ENCODE measurements at places on chromosomes 1 and 21.
A peak's percentile ranks its signal among the peaks of the same experiment; 100 is the strongest.

DNA sequence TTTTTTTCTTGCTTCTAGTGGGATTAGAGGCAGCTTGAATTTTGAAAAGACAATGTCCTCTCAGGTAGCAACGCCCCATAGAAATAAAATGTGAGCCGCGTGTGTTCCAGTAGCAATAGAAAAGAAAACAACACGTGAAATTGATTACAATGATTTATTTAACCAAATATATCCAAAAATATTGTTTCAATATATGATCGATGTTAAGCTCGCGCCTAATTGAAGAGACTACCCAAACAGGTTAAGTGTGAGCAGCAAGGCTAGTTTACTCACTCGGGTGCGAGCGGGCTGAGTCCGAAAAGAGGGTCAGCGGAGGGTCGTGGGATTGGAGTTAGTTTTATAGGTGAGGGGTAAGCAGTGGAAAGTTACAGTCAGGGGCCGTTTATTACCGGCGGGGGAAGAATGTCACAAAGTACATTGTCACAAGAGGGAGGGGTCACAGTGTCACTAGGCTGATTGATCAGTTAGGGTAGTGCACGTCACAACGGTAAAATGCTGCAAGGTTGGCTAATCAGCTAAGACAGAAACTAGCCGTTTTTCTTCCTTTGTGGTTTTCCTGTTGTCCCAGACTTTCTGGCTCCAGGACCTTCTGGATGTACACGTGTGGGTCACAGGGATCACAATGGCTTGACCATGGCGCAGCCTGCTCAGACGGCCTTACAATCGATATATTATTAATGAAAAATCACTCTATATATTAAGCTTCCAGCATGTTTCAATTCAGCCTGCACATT is 697 bp upstream of the ZNF670 start:
- no peak for DNase-seq

- no peak for DNase-seq
These were observed 25.8 kb downstream of the UAP1 start for GRCh38 chr1:162587347-162587746.

DNA sequence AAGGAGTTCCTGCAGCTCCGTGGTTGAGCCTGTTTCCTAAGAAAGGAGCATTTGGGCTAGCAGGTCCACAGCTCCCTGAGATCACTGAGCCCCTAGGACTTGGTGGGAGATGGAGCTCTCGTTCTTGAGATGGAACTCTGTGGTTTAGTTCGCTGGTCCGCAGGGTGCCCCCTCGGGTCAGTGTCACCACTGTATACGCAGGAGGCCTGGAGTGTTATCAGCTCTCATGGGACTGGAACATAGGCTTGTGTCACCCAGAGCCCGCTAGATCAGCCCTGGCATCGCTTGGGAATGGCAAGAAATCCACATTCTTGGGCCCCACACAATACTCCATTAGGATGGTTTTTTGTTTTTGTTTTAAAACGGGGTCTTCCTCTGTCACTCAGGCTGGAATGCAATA is 3.6 kb downstream of the SNAP47 start:
- DNase-seq: no peak

GRCh38 chr21:41871293-41872030 is 7.7 kb downstream of the PRDM15 start:
- DNase-seq: no peak

DNA sequence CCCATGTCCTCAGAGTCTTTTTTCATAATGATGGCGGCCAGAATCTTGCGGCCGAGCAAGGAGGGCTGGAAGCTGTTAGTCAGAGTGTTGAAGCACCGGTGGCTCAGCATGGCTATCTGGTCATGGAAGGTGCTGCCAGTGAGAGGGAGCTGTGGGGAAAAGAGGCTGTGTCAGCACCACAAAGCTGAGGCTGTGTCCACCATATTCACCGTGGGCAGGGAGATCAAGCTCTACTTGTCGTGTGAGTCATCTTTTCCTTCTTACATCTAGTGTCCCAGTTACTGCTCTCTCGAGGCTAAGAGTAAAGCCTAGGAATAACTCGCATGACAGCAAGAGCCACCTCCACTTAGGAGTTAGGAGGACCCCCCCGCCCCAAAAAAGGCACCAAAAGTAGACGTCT is 18.2 kb downstream of the ADAR start:
- no peak for DNase-seq

DNA sequence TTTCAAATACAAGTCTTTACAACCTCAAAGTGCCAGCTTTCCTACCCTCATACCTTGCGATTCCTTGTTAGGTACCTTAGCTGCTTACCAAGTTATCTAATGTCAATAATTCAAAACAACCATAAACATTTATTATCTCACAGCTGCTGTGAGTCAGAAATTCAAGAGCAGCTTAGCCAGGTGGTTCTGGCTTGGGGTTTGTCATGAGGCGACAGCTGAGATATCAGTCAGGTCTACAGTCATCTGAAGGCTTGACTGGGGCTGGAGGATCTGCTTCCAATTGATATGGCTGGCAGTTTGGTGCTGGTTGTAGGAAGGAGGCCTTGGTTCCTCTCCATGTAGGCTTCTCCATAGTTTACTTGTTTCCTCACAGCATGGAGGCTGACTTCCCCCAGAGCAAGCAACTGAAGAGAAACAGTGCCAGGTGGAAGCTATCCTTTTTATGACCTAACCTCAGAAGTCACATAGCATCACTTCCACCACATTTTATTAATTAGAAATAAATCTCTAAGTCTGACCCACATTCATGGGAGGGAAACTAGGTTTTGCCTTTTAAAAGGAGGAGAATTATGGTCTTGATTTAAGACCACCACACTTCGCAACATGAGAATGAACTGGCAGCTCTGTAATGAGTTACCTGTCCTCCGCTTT is 103.3 kb upstream of the FGGY start:
- DNase-seq: no peak

DNA sequence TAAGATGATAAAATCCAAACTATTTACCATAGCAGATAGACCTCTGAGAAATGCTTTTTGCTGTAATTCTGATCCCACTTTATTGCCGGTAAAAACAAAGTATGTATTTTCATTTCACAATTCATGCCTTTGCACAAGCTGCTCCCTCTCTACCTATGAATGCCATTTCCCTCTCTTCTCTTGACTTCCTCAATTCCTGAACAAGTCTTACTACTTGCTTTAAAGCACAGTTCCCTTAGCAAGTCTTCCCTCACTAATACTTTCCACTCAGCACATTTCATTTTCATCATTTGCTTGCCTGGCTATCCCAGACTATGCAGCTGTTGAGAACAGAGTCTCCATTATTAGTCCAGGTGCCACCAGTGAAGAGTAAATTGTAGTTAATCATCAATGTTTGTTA is 13.8 kb downstream of the GPATCH2 start:
- DNase-seq: no peak

GRCh38 chr1:156055281-156056048 is 883 bp downstream of the LAMTOR2 start:
- peak; percentile 37 for DNase-seq

DNA sequence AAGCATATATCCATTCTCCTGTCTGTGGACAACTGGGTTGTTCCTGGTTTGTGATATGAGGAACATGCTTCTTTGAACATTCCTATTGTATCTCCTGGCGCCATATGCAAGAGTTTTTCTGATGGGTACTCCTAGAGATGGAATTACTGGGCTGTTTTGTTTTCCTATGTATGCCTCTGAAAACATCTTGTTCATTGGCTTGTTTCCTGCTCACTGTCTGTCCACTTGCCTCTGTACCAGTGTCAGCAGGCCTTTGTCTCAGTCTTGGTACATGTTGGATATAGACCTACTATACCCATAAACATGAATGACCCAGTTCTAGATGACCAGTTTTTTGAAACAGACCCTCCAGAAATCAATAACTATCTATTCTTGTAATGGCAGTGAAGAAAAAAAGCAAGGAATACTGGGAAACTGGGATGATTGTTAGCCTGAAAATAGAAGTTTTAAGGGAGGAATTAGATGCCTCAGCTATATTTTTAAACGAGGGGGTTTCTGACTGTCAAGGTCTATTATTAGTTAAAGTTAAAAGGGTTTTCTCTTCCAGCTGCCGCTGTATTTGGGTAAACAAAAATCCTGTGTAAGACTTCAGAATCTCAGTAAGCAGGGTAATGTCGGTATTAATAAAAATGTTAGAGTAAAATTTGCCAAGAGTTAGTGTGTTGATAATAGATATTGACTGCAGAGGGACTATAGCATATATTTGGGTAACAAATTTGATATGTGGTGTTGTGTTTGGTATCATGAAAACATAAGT is 103.6 kb downstream of the RYR2 start:
- DNase-seq: no peak

- peak; percentile 37 for DNase-seq
These were observed 104.8 kb upstream of the GRIK1 start for GRCh38 chr21:30044447-30045064.

GRCh38 chr21:45363921-45364467 is 41.0 kb upstream of the COL18A1 start:
- DNase-seq: peak; percentile 99

- DNase-seq: no peak
These were observed 3.8 kb downstream of the DYRK1A start for GRCh38 chr21:37370152-37371040.

DNA sequence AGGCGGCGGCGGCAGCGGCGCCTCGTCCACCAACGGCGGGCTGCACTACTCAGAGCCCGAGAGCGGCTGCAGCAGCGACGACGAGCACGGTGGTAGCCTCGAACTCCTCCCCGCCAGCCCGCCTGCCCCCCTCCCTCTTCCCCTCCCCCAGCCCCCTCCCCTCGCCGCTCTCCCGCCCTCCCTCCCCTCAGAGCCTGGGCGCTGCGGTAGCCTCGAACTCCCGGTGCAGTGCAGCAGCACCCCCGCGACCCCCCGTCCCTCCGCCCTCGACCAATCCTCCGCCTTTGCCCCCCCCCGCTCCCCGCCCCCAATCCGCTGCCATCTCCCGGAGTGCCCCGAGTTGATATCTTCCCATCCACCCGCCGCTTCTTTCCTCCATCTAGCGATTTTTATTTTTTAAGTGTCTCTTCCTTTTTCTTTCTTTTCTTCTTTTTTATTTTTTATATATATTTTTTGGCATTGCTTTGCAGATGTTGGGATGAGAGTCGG is 516 bp downstream of the RCOR3 start:
- peak; percentile 73 for DNase-seq

DNA sequence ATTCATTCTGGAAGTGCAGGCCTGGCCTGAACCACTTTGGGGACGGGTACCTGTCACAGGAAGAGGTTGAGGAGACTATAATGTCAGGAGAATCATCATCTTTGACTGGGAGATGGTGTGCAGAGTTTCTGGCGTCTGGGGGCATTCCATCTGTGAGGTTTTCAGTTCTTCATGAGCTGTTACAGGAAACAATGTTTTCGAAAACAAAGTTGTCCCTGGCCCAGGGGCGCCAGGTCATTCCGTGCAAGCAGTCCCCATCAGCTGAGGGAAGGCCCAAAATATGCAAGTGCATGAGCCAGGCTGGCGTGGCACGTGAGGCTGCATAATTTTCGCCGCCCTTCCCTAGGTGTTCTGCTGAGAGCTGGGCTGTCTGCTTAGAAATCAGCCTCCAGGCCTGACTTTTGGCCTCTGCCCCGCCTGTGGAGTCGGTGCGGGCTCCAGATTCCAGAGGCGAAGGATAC is 68.4 kb upstream of the ATP5PO start:
- DNase-seq: no peak

GRCh38 chr1:40998668-40999067 is 19.2 kb downstream of the CTPS1 start:
- DNase-seq: no peak

DNA sequence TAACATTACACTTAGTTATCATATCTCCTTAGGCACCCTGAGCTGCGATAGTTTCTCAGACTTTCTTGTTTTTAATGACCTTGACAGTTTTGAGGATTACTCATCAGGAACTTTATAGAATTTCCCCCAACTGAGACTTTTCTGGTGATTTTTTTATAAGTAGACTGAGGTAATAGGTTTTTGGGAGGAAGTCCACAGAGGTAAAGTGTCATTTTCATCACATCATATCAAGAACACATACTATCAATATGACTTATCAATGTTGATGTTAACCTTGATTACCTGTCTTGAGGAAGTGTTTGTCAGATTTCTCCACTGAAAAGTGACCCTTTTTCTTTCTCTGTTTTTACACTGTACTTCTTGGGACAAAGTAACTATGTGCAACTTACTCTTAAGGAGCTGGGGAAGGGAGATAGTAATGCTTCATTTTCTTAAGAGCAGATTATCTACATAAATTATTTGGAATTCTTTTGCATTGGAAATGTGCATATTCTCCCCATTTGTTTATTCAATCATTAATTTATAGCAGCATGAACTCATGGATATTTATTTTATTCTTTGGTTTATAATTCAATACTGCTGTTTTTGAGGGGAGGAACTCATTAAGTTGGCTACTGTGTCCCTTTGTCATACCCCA is 72.8 kb upstream of the HSD17B7 start:
- no peak for DNase-seq

DNA sequence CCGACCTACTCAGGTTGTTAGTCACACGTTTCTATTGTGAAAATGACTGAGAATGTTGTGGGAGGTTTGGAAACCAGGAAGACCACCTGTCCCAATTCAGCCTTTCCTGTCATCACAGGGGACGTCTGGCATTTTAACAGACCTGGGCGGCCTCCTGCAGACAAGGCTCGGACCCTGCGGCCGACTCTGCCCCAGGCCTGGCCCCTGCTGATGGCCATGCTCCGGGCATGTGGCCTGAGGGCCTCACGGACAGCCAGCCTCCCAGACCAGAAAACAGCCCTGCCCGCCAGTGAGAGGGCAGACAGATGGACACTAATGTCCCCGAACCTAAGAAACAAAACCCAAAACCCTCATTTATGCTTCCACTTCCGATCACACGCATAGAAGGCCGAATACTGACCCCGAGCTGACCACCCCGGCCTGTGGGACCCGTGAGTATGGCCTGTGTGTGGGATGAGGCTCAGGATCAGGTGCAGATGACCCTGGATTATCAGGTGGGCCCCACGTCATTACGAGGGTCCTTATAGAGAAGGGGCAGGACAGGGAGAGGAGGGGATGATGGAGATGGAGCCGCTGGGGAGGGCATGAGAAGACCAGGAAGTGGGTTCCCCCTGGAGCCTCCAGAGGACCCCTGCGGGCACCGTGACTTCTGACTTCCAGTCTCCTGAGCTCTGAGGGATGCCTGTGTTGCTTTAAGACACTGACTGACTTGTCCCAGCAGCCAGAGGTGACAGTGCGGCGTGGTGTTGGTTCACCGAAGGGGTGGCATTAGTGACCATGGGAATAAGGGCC is 9.6 kb downstream of the COL18A1 start:
- no peak for DNase-seq

GRCh38 chr1:118999348-119000071 is 11.4 kb upstream of the TBX15 start:
- DNase-seq: no peak

DNA sequence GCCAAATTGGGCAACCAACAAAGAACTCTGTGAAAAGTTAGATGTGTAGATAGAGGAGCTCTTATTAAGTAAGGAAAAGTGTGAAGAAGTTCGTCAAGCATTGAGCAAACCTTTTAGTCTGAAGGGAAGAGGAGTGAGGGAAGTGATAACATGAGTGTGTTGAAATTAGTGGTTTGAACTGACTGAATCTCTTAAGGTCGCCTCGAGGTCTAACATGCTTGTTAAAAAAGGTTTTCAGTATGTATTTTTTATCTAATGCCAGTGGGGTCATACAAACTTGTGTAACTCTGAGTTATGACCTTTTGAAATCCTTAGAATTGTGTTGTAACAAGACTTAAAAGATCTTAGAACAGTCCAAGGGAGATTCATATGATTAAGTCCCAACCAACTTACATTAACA is 34.1 kb downstream of the SOAT1 start:
- no peak for DNase-seq

GRCh38 chr1:9332513-9333143 is 39.9 kb downstream of the SPSB1 start:
- DNase-seq: no peak

All from RKO (cell line).